NCI-H1092 (cell line): ENCODE measurements at places on chromosomes 12 and 14.

- no peak for DNase-seq
Measured at GRCh38 chr12:2268471-2269286, 215.9 kb downstream of the CACNA1C start.

DNA sequence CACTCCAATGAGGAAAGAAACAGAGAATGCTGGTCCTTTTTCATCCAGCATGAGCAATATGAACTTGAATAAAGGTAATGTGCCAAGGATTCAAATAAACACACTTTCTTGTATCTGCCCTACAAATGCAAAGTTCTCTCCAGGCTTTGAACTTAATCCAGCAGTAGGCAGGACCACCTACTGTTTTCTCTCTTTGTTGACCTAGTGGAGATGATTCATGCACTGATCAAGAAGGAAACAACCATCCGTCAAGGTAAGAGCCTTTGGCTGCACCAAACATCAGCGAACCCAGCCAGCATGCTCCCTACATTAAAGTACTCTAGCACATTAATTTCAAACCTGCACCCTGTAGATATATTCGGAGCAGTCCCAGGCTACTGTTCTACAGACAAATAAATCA, 489.3 kb downstream of the GALC start:
- DNase-seq = no peak

DNA sequence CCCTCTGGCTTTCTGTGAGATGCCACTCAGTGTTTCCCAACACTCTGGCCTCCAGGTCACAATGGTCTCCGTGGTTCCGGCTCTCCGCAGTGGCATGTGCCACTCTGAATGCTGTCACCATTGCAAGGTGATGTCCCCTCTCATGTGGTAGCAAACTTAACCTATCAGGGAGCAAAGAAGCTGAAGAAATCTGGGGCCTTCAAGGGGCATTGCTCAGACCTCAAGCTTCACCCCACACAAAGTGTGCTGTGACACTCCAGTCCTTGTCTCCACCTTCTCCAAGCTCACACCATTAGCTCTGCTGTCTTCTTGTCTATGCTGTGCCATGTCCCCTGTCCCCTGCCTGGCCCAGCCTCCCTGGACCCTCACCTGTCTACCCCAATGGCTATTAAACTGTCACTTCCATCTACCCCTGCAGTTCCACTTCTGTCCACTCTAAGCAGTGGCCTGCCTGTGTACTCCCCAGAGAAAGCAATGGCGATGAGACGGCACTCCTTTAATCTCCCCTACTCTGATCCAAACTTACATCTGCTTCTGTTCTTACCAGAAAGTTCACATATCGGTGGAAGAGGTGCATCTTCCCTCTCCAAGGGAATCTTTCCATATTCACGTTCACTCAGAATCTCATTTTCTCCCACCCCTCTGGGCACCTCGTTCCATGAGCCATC, 93.7 kb downstream of the DHRS2 start:
- no peak for DNase-seq

DNA sequence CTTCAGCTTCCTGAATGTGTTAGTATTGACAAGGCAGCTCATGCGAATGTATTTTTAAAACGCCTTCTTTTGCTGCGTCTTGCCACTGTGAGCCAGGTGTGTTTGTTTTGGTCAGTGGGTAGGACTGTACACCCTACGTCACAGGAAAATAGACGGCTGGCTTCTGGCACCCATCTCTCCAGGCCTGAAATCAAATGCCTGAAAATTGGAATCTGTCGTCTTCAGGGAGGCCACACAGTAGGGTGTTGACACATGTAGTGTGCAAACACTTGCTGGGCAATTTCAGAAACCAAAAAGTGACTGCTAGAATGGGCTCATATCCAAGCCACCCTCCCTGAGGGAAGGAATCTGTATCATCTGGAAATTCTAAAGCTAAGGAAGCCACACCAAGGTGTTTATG, 209.3 kb downstream of the TTC8 start:
- no peak for DNase-seq

DNA sequence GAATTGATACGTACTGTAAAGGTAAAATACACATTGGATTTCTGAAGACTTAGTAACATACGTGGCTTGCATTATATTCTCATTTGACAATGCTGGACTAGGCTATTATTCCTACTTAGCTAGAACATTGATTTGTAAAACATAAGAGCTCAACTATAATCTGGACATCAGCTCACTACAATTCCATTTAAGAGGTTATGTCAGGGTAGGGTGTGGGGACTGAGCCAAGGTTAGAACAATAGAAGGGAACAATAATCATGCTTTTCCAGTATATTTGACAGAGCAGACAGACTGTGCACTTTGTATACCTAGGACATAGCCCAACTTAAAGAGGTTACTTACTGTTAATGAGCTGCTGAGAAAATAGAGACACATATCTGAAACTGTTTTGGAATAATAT, 10.8 kb downstream of the ZCRB1 start:
- no peak for DNase-seq
